Activated naive CD4-positive, alpha-beta T cell treated with anti-CD3 and anti-CD28 coated beads, Interleukin-2, amount 50 U/mL, for 72 hours (primary cell): ENCODE measurements at places on chromosomes 16 and 17.

DNA sequence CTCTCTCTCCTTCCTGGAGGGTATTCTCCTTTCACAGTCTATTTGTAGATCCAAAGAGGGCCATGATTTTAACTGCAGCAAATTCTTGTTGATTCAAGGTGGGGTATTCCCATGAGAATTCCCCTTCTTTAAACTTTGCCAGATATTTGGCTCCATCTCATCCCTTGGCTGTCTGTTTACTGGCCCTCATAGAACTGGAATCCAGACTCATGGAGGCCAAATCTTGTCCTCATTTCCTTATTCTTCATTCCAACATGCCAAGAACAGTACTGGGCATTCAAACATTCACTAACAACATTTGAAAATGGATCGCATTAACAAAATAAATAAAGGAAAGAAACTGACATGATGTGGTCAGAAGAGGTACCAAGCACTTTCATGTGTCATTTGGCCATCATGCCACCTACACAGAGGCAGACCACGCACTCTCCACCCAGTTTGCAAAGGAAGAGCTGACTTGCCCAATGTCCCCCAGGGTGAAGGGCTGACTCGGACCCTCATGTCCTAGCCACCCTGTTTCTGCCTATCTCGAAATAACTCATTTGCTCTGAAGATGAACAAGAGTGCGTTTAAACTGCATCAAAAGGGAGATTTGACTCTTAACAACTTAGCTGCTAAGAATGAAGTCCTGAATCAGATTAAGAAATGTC lies 23.1 kb upstream of the SLC35B1 start:
- no peak for DNase-seq

DNA sequence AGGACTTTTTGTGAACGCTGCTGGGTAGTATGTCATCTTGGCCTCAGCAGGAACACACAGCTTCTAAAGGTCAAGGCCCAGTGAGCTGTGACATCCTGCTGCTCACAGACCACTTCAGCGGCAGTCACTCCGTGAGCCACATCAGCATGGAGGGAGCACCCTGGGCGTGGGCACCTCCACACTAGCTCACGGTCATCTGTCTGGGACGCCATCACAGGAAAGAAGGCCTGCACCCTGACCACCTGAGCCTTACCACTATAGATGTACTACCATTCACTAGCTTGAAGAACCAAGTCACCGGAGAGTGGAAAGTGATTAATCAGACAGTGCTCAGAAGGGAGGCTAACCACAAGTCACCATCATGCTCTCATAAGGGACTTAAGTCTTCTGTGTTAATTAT lies 3.3 kb downstream of the AXIN1 start:
- DNase-seq = no peak

GRCh38 chr16:69796285-69797118 lies 34.4 kb downstream of the WWP2 start:
- peak; percentile 25 for DNase-seq

DNA sequence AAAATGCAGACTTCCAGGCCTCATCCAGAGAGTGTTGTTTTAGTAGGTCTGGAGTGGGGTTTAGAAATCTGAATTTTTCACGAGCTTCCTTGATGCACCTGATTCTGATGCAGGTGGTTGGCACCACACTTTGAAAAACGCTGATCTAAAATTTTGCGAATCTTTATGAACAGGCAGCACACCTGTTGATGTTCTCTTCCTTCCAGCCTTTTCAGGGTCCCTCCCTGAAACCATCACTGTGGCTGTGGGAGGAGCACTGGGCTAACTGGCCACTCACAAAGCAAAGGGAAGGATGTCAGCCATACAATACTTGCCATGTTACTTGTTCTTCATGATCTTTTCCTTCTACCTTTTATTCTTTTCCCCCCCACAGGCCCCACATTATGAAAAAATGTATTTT lies 14.2 kb downstream of the LDAF1 start:
- DNase-seq = no peak

- DNase-seq = no peak
These were observed 339.6 kb upstream of the CDH5 start for GRCh38 chr16:66026787-66027330.

- no peak for DNase-seq
These were observed 80.8 kb downstream of the OMG start for GRCh38 chr17:31216031-31216751.

- no peak for DNase-seq
These were observed 585.5 kb upstream of the SOX9 start for GRCh38 chr17:71535321-71535720.

DNA sequence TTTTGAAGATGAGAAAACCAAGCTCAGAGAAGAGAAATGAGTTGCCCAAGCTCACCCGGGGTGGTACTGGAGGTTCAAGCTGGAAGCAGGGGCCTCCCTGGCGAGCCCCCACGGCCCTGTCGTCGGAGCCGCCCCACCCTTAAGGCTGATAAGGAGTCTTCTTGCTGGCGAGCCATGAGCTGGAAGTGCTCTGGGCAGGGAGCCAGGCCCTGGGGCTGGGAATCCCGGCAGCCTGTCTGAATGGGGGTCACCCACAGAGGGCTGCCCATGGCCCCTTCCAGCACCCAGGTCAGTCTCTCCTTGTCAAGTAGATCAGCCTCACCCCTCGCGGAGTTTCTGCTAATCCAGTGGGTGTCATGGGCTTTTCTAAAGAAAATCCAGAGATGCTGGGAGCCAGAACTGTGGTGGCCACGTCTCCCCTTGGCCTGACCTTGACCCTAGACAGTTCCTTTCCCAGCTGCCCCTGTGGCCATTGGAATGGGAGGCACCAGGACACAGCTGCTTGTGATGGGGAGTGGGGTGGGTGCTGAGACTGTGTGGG lies 1.2 kb upstream of the P2RX1 start:
- no peak for DNase-seq

DNA sequence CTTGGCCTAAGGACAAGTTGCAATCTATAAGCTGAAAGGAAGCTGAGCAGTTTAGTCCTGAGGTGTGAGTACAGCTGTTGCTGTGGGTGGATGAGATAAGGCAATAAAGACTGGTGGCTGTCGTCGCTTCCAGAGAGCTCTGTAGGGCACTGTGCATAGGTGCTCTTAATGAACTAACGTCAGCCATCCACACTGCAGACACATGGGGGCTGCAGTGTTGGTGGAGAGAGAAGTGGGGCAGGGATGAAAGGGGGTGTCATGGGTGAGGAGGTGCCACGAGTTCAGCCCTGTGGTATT lies 139.9 kb upstream of the IRX3 start:
- DNase-seq = no peak

DNA sequence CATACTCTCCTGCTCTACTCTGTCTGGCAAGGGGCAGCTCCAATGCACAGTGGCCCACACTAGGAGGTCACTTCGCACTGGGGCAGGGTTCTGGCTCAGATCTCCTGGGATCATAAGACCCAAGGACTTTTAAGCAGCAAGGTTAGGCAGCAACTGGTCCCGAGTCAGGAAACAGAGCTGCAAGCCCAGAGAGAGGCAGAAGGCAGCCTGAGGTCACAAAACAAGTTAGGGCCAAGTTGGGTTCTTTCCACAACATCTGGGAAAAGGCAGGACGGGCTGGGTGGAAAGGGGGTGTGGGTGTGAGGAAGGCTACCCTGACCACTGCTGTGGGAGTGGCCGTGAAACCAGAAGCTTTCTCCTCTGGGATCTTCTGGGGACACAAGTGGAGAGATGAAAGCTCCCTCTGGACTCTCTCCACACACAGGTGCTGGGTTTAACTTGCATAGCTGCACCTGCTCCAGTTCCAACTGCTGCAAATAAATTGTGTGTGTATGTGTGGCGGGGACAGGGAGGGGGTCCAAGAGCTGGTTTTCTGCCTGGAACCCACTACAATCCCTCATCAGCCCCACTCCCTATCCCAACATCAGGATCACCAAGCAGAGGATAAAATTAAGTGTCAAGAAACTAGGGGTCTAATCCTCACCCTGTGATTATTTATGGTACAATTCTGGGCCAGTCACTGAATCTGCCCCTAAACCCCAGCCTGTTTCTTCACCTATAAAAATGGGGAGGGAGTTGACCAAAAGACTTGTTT lies 8.0 kb upstream of the TSPOAP1 start:
- no peak for DNase-seq

DNA sequence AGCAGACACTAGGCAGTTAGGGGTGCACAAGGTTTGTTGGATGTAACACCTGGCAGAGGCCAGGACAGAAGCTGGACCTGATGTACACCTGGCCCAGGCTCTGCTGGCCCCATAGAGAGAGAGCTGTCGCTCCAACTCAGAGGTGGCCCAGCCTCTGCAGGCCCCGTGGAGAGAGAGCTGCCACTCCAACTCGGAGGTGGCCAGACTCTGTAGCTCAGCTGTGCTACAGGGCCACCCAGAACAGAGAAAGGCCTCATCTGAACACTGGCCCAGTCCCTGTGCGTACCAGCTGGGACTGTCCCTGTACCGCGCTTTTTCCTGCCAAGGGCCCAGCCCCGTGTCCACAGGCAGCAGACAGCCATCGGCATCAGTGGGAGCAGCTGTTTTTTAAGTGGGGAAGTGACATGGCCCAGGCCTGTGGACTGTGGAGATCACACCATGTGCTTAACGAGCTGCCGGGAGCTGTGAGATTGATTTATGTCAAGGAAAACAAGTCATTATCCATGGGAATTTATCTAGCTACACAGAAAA lies 176.4 kb upstream of the CHMP6 start:
- no peak for DNase-seq

DNA sequence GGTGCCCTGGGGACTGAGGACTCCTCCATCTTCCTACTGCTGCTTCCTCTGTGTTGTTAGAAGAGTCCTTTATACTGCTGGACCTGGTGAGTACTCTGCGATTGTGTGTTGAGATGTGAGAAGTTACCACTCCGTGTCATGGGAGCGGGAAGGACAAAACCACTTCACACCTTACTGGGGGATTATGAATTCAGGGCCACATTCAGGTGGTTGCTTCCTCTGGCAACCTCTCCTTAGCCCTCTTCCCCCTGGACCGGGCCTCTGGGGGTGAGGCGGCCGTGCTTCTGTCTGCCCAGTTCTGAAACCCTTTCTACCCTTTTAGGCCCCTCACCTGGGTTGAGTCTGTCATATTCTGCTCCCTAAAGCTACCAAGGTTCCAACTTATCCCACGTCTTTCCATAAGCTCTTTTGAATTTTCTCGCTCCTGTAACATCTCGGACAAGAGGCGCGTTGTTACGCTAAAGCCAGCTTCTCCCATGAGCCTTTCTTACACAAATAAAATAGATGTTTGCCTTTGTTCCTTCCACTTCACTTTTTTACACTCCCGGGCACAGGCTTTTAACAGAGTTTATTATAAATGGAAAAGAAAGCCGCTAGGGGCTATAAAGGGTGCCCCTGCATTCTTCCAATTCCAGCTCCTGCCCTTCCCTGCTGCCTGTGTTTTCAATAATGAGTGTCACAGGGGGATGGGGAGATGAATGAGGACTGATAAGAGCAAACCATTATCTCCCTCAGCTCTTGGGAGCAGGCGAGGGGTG lies 20.7 kb upstream of the CDH13 start:
- DNase-seq = no peak

DNA sequence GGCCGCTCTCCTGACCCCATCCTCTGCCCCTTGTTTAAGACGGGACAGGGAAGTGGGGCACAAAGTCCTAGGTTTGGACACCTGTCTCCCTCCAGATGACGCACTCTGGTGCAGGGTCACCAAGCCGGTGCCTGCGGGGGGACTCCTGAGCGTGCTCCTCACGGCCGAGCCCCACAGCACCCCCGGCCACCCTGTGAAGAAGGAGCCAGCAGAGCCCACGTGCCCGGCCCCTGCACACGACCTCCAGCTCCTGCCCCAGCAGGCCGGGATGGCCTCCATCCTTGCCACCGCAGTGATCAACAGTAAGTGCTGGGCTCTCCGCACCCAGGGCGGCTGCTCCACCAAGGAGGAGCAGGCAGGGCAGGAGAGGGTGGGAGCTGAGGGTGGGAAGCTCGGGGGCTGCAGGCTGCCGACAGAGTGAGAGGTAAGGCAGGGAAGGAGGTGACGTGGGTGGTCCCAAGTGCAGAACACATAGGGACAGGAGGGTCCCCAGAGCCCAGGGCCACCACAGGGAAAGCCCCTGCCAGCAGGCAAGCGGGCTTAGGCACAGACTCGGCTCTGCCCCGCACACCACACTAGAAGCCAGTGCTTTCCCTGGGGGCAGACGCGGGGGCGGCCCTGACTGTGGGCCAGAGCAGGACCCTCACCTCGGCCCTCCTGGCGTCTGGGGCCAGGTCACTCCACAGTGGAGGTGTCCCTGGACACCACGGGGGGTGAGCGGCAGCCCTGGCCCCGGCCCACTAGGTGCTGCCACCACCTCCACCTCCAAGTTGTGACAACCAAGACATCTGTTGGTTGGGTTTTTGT lies 42.1 kb upstream of the ZC3H18 start:
- no peak for DNase-seq

DNA sequence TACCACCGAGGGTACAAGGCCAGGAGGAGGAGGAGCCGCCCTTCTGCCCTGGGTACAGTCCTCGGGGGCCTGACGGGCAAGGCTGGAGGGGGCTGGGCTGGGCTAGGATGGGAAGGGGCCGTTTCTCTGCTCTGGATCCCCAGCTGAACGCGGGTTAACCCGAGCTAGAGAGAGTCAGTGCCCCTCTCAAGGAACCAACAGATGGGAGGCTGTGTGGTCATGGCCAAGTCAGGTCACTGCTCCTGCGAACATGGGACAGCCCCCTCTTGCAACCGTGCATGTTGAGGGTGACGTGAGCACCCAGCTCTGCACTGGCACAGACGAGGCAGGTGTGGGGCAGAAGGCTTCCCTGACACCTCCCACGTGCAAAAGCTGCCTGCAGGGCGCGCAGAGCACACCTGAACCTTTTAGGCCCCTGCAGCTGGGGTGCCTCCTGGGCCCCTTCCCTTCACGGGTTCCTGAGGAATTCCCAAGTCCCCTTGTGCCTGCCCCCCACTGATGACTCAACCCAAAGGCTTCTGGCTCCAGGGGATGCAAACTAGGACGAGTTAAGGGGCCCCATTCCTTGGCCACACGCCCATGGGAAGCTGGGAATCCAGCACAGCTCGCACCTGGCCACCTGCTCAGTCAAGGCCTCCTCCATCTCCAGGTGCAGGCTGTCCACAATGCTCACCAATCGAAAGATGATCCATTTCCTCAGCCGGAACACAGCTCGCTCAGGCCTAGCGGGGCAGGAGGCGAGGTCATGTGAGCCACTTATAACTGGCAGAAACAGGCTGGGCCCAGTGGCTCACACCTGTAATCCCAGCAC lies 6.3 kb downstream of the MYBBP1A start:
- DNase-seq = no peak

GRCh38 chr16:25570131-25570530 lies 121.6 kb upstream of the HS3ST4 start:
- DNase-seq = no peak

DNA sequence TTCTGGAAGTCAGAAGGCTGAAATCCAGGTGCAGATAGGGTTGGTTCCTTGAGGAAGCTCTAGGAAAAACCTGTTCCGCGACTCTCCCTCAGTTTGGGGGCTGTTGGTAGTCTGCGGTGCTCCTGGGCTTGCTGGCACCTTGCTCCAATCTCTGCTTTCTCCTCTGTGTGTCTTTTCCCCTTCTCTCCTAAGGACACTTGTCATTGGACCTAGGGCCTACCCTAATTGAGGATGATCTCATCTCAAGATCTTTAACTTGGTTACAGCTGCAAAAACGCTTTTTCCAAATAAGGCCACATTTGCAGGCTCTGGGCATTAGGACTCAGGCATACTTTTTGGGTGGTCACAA lies 12.9 kb upstream of the CACNG4 start:
- DNase-seq = no peak

GRCh38 chr16:49586466-49587450 lies 213.2 kb downstream of the C16orf78 start:
- no peak for DNase-seq
